ENCODE measurements at places on chromosomes 2 and 18. TPM values are rescaled to one million over a fixed set of nuclear protein-coding genes. Genes with fewer than 3 reads are reported as not detected.

TRIP12 gene
- 148 TPM for total RNA-seq

FABP1 gene
- total RNA-seq = not detected

GPR55 gene
- total RNA-seq = not detected

SAP130 gene
- 6.4 TPM for total RNA-seq

RFX8 gene
- total RNA-seq = 0.49 TPM

TMEM163 gene
- 13.3 TPM for total RNA-seq

ZBTB7C gene
- 2.0 TPM for total RNA-seq

TRABD2A gene
- total RNA-seq = under 0.01 TPM

OTOS gene
- not detected for total RNA-seq

ANKRD30BL gene
- total RNA-seq = 8.9 TPM

TUBB8B gene
- not detected for total RNA-seq

IL1RL1 gene
- 0.25 TPM for total RNA-seq

GPAT2 gene
- 0.49 TPM for total RNA-seq

GPR35 gene
- total RNA-seq = 0.98 TPM

FSIP2 gene
- total RNA-seq = 3.2 TPM

MBP gene
- 10.1 TPM for total RNA-seq

LIPG gene
- 11.8 TPM for total RNA-seq

EPB41L3 gene
- total RNA-seq = 39.3 TPM

DNMT3A gene
- 39.8 TPM for total RNA-seq

AQP12A gene
- not detected for total RNA-seq

STARD6 gene
- total RNA-seq = not detected

TRIM43 gene
- total RNA-seq = not detected

KCNE4 gene
- 2.5 TPM for total RNA-seq

CTLA4 gene
- total RNA-seq = not detected

CCL20 gene
- not detected for total RNA-seq

CRYGC gene
- total RNA-seq = not detected

LYG2 gene
- not detected for total RNA-seq

STON1 gene
- 8.4 TPM for total RNA-seq

CIB4 gene
- total RNA-seq = not detected

ZNF513 gene
- total RNA-seq = 9.1 TPM

FAHD2A gene
- total RNA-seq = 6.9 TPM

SLC4A1AP gene
- total RNA-seq = 26.3 TPM

REV1 gene
- 64.9 TPM for total RNA-seq

TMEM247 gene
- not detected for total RNA-seq

C2orf74 gene
- 9.1 TPM for total RNA-seq

GFPT1 gene
- total RNA-seq = 65.6 TPM

NTSR2 gene
- total RNA-seq = 0.25 TPM

SFTPB gene
- 0.25 TPM for total RNA-seq

KRCC1 gene
- 9.6 TPM for total RNA-seq

UGT1A8 gene
- not detected for total RNA-seq

FAM228A gene
- total RNA-seq = 3.7 TPM

G6PC2 gene
- total RNA-seq = not detected

PLCL1 gene
- 28.5 TPM for total RNA-seq

LHCGR gene
- 0.74 TPM for total RNA-seq

IL36B gene
- not detected for total RNA-seq

RAPGEF4 gene
- 13.5 TPM for total RNA-seq

FOXI3 gene
- 0.25 TPM for total RNA-seq

FTCDNL1 gene
- total RNA-seq = 5.4 TPM

KRTCAP3 gene
- 0.25 TPM for total RNA-seq

TEX44 gene
- total RNA-seq = not detected
